ENCODE measurements at places on chromosomes 1 and 21.

- no peak for DNase-seq
These were observed 87.5 kb upstream of the FMN2 start for GRCh38 chr1:240004086-240004749.

DNA sequence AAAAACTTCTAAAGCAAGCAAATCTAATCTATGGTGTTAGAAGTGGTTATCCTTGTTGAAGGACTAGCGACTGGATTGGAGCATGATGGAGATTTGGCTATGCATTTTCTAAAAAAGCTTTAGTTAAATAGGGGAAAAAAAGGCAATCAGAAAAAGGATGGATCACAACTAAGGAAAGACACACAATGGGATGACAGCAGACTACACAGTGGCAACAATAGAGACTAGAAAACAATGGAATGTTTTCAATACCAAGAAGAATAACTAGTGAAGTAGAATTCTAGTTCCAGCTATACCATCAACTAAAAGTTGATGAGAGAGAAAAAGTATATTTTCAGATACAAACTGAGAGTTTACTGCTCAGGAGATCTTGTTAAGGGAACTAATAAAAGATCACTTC lies 605.8 kb downstream of the PTPRU start:
- DNase-seq = no peak

DNA sequence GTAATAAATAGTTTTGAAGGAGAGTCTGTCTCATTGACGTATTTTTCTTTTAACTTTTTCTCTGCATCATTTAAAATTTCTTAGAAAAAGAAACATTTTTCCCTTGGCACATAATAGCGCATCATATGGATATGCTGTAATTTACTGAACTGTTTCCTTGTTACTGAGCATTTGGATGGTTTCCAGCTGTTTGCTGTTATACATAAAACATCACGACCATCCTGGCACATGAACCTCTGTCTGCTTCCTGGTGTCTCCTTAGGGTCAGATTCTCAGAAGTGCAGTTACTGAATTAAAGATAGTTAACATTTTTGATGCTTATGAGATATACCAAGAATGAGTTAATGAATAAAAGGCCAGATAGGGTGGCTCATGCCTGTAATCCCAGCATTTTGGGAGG lies 67.2 kb downstream of the BACE2 start:
- no peak for DNase-seq

- no peak for DNase-seq
These were observed 6.4 kb downstream of the UTP11 start for GRCh38 chr1:38018864-38019343.

- no peak for DNase-seq
These were observed 757 bp downstream of the ACADM start for GRCh38 chr1:75725266-75725665.

- DNase-seq = no peak
These were observed 25.2 kb upstream of the TRIM45 start for GRCh38 chr1:117146575-117147340.

DNA sequence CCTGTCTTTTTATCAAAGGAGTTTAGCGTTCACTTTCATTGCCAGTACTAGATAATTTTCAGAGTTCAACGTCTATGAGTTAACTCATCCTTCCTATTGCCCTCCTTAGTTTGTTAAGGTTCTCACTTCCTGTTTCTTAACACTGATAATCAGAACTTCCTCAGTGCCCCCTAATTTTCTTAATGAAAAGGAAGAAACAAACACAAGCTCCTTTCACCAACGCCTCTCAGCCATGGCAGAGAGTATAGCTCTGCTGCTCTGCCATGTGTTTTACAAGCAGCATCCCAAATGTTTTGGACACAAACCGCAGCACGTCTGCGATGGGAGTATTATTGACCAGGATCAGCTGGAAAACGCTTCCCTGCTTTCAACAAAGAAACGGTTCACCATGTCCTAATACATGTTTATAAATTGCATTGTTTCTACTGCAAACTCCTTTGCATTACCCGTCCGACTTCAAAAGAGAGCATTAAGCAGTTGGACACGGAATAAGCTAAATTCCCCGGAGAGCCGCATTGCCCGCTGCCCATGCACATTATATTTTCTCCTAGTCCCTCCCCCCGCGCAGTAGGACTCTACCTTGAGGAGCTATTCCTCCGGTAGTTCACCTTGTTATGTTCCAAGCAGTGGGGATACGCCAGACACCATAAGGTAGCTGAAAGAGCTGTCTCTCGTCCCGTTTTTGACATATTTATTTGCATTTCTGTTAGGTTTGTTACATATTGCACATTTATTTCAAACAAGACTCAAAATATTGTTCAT lies 561 bp downstream of the OLFM3 start:
- no peak for DNase-seq

- DNase-seq = no peak
These were observed 11.2 kb downstream of the MYOC start for GRCh38 chr1:171641076-171641864.

- DNase-seq = no peak
These were observed 29.6 kb downstream of the VANGL2 start for GRCh38 chr1:160429702-160430535.

- DNase-seq = no peak
These were observed 10.2 kb downstream of the TNFRSF14 start for GRCh38 chr1:2566101-2567045.

GRCh38 chr21:41477641-41478318 lies 30.2 kb downstream of the TMPRSS2 start:
- DNase-seq = peak; percentile 9

- no peak for DNase-seq
These were observed 181.0 kb downstream of the PTPRU start for GRCh38 chr1:29417147-29417858.

DNA sequence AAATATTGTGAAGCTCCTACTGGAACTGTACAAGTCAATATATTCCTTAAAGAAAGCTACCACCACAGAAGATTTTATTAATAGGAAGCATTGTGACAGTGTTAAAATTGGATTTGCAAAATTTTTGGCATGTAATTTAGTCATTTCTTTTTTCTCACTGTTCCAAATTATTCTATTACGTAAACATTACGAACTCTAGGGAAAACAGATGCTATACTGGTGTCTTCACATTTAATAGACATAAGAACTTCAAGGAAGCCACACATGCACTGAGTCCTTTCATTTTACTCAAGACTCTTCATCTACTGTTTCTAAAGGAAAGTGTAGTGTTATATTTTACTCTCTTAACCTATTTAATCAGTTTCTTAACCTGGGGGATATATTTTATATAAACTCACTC lies 135.4 kb downstream of the HMCN1 start:
- DNase-seq = no peak

GRCh38 chr1:248810000-248810726 lies 15.6 kb downstream of the SH3BP5L start:
- no peak for DNase-seq

DNA sequence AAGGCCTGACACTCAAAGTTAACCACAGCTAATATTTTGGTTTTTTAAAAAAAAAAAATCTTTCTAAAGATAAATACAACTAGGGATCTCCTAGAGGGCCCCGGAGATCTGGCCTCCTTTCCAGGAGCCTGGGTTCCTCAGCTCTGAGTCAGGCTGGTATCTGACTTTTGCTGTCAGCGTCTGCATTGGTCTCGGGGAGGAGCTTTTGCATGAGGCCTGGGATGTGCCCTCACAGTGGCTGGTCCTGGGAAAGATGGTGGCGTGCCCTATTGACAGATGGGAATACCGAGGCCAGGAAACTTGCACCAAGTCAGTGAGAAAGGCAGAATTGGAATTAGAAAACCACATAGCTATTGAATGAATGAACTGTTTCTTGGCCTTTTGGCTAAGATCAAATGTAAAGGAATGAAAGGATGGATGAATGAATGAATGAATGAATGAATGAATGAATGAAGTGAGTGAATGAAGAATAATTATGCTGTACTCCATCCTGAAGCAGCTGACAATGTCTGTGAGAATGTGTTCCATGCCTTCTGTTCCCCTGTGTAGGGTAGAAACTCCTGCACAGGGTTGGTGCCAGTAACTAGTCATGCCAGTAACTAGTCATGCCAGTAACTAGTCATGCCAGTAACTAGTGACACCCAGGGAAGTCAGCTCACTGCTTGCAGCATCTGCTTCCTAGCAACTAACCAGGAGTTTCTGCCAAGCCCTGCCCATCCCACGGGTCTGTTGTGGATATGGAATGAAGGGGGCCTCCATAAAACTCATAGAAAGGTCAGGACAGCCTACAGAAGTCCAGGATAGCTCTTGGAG lies 242.5 kb upstream of the VAMP3 start:
- no peak for DNase-seq

- DNase-seq = no peak
These were observed 99.3 kb downstream of the CEP350 start for GRCh38 chr1:180053594-180054567.

DNA sequence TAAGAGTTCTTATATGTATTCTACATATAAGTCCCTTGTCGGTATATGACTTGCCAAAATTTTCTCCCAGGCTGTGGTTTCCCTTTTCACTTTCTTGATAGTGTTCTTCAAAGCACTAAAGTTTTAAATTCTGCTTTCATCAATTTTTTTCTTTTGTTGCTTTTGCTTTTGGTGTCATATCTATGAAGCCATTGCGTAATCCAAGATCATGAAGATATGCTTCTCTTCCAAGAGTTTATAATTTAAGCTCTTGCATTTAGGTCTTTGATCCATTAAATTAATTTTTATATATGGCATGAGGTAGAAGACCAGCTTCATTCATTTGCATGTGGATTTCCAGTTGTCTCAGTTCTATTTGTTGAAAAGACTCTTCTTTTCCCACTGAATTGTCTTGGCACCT lies 22.2 kb downstream of the DESI2 start:
- no peak for DNase-seq

- DNase-seq = no peak
These were observed 55.9 kb upstream of the RCC1 start for GRCh38 chr1:28449904-28450303.

DNA sequence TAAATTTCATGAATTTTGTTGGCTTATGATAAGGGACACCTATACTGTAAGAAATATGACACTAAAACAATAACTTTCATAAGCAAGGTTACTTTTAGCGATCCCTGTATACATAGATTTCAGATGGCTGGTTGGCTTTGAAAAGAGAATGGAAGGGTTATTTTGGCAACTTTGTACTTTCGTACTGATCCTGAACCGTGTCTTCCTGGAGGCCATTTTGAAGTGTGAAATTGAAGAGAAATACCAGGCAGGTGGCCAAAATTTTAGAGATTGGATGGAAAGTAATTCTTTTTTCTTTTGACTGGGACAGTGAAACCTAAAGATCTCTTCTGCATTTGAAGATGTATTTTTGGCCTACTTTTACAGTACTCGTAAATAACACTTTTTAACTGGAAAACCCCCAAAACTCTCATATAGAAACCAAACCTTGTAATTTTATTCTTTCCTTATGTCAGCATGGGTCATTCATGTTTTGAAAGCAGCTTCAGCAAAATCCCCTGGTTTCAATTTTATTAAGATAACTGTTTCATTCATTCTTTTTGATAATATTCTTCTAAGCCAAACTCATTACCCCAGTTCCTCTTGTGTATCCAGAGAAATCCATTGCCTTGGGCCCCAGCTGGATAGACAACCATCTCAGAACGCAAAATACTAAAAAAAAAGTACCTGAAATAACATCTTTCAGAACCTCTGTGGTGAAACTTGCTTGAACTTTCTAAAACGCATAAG lies 38.4 kb upstream of the ZNF281 start:
- no peak for DNase-seq

DNA sequence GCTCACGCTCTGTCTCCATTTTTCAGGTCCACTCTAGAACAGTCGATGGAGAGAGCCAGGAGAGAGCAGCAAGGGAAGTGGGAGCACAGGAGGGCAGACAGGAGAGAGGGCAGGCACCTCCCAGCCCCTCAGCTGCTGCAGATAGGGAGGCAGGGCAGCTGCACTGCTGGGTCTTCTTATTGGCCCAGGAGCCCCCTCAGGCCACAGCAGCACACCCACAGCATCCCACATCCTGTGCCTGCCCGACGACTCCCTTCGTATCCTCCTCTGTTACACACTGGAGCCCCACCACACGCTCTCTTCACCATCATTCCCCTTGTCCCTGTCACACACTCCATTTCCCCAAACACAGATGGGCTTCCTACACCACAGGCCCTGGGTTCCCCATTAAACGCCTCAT lies 13.7 kb upstream of the ARTN start:
- DNase-seq = no peak

GRCh38 chr1:182599339-182599738 lies 4.8 kb downstream of the RGS16 start:
- DNase-seq = no peak

DNA sequence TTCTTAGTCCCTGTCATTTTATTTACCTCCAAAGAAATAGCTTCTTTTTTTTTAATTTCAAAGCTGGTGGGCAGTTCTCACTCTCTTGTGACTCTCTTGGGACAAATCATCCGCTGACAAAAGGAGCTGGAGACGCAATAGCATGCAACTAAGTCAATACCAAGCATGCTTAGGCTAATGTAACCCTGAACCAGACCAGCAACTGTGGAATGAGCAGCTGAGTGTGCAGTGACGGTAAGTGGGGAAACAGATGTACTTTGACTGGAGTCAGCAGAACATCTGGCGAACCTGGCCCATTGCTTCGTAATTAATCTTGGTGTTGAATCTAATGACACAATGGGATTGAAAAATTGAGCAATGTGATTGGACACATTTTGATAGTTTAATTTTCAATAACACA lies 280.7 kb upstream of the PLXNA2 start:
- no peak for DNase-seq

- no peak for DNase-seq
These were observed 45.4 kb downstream of the C1orf185 start for GRCh38 chr1:51147394-51147793.

DNA sequence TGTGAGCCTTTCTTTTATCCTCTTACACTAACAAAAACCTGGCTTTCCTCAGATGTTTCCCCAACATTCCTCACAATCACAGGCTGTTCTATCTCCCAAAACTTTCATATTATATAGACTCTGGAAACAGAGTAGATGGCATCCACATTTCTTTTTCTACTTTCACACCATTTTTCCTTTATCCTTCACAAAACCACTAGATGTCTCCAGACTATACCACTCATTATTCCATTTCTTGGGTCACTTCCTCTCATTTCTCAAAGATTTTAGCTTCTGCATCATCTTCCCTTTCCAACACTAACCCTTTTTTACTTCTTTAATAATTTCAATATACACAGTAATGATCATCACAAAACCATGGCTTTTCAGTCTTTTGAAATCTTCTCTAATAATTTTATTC lies 286.0 kb upstream of the DEPDC1 start:
- DNase-seq = no peak

DNA sequence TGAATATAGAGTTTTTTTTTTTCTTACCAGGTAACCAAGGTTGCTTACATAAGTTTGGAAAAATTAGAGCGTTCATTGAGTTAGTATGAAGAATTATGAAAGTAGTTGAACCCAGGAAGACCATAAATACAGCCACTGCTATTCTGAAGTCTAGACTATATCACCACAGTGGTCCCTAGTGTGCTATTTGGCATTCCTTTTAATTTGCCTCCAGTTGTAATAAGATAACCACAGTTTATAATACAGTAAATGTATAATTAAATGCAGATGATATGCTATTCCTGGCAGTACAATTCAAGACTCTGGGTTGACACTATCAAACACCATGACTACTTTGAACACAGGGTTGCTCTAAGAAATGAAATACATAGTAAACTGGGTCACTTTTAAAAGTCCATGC lies 270.5 kb downstream of the BRINP2 start:
- no peak for DNase-seq

- DNase-seq = peak; percentile 63
These were observed 47.2 kb downstream of the HSD3B1 start for GRCh38 chr1:119554183-119554582.
